ENCODE measurements at places on chromosomes 11 and 22.

DNA sequence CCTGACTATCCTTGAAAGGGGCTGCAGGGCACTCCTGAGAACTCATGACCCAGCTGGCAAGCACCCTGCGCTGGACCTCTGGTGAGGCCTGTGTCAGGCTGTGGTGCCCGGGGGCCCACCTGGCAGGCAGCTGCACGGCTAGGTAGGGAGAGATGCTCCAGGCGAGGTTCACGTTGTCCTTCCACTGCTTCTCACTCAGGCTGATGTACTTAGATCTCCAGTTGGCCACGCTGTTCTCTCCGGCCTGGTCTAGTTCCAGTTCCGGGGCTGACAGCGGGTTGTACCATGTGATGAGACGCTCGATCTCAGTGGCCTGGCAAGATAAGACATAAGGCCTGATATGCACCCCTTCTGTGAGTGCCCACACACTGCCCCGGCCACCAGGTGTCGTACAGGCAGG, 44.7 kb upstream of the SERPIND1 start:
- DNase-seq = no peak

- no peak for DNase-seq
Observed at GRCh38 chr11:123624974-123625373, 29.4 kb downstream of the SCN3B start.

GRCh38 chr22:32646476-32646875, 155.0 kb upstream of the TIMP3 start:
- no peak for DNase-seq

DNA sequence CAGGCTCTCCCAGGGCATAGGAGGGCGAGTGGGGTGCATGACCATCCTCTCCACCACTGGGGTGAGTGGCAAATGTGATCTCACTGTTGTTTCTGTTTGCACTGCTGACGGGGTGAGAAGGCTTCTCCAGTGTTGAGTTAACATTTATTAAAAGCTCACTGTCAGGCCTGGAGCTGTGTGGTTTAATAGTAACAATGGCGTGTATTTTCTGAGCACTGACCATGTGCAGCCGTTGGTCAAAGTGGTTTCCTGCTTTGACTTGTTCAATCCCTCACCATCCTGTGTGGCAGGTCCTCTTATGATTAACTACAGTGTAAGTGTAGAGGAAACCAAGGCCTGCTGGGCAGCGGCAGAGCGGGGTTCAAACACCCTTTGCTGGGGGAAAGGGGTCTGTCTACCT, 4.4 kb downstream of the A4GALT start:
- no peak for DNase-seq

- no peak for DNase-seq
Observed at GRCh38 chr11:57461841-57462489, 1.6 kb downstream of the RTN4RL2 start.
